ENCODE measurements at places on chromosomes 3 and 15.

DNA sequence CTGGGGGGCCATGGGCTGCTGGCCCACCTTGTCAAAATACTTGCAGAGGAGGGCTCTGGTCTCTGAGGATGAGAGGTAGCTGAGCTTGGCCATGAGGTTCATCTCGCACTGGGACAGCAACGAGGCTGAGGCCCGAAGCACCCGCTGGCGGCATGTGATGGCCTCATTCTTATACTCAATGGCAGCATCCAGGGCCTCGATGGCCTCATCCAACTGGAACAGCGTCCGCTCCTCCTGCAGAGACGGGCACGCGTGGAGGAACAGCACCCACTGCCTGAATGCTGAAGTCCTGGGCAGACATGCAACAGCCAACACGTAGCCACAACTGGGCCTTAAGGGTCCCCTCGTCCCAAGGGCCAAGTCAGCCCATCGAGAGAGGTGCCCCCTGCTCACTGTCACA is 25.0 kb downstream of the KIF7 start:
- DNase-seq: no peak

DNA sequence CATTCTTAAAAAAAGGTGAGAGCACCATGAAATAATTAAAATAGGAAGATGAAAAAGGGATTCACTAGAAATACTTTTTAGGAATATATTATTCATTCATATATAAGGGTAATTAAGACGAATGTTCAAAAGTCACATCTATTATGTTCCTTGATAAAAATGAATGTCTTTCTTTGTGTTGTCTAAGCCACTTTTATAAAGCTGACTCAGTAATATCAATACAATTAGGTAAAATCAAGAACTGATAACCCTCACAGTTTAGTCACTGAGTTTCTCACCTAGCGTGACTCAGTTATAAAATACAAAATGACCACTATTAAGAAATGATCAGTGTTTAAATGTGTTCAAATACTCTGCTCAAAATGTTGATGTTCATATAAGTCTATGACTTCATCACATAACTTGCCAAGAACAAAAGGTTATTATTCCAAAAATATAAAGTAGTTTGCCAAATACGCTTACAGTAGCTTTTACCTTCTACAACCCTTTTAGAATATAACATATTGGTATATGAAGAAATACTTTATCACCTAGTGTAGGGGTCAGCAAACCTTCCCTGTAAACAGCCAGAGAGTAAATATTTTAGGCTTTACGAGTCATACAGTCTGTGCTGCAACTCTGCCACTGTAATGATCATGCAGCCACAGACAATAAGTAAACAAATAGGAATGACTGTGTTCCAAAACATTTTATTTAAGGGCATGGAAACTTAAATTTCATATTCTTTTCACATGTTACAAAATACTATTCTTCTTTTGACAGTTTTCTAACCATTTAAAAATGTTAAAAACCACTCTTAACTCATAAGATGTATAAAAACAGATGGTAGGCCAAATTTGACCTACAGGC is 369.8 kb downstream of the TBC1D5 start:
- no peak for DNase-seq

- DNase-seq: no peak
These were observed 7.6 kb downstream of the KLHL40 start for GRCh38 chr3:42692667-42693529.

GRCh38 chr15:27089233-27089586 is 118.2 kb downstream of the GABRG3 start:
- no peak for DNase-seq

DNA sequence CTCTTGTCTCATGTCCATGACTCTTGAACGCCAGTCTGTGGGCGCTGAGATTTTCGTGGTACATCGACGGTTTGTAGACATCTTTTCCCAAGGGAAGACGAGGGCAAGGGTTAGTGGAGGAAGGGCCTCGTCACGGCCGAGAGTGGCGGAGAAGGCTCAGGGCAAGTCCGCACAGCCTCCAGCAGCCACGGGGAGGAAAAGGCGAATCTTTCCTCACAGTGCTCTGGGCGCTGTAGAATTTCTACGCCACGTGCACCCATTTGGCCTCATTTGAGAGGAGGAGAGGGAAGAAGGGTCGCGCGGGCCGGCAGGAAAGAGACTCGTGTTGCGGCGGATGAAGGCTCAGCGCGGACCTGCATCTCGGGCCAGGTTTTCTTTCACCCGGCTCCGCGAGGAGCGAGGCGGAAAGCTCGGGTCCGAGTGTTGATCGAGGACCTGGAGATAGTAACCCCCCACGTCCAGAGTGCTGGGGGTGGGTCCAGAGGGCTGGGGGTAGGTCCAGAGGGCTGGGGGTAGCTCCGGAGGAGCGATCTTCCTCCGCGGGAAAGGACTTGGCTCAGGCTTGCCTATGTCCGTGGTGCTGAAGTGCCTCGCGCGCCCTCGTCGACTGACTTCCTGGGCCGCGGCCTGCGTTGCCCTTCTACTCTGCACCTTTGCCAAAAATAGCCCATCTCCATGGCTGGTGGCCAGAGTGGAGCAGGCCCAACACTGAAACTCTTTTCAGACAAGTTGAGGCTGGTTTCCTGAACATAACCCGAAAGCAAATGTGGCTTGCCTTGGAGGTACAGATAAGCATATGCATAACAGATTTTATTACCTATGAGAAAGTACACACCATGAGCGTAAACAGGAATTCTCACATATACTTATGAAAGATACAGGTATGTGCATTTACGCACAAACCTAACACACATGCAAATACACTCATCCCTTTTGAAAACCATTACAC is 1.1 kb downstream of the SLC35G2 start:
- DNase-seq: no peak

DNA sequence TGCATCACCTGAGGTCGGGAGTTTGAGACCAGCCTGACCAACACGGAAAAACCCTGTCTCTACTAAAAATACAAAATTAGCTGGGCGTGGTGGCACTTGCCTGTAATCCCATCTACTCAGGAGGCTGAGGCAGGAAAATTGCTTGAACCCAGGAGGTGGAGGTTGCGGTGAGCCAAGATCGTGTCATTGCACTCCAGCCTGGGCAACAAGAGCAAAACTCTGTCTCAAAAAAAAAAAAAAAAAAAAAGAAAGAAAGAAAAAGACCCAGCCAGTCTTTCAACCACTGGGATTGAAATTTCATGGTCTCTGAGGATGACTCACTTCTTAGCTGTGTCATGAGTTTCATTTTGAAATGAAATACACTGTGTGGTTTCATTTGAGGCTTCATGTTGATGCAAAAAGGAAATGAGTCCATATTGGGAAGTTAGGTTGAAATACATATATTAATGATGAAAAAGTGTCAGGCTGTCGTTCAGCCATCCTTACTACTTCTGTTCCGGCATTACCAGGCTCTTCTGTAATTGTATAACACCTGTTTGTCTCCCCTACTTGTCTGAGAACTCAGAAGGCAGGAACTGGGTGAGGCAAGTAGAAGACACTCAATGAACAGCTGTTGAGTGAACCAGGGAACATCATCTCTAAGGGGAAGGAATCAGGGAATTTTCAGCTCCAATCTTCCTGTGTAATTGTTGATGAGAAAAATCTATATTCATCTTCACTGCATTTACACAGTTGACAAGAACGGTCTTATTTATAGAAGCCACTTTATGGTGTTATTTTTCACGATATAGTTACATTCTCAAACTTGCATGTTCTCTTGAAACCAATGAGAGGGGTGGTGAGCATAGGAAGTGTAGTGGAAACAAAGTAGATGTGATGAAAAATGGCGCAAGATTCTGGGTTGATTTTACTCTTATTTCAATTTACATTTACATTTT is 87.4 kb downstream of the NFKBIZ start:
- no peak for DNase-seq

- DNase-seq: no peak
These were observed 48.1 kb downstream of the STARD5 start for GRCh38 chr15:81275711-81276392.

Data from cortex of kidney (tissue), 1 donor.